CD4-positive, alpha-beta T cell treated with Interleukin-2 at 100 ng/mL for 4 hours (primary cell): ENCODE measurements at places on chromosomes 7 and 10.

DNA sequence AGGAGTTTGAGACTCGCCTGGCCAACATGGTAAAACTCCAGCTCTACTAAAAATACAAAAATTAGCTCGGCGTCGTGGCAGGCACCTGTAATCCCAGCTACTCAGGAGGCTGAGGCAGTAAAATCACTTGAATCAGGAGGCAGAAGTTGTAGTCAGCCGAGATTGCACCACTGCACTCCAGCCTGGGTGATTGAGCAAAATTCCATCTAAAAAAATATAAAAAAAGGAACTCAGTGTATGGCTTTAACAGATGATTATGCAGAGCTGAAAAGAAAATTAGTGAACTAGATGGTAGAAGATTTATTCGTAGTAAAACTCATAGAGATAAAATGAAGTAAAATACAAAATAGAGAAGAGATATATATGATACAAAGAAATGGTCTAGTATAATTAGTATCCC, 12.6 kb upstream of the CNOT4 start:
- no peak for DNase-seq

DNA sequence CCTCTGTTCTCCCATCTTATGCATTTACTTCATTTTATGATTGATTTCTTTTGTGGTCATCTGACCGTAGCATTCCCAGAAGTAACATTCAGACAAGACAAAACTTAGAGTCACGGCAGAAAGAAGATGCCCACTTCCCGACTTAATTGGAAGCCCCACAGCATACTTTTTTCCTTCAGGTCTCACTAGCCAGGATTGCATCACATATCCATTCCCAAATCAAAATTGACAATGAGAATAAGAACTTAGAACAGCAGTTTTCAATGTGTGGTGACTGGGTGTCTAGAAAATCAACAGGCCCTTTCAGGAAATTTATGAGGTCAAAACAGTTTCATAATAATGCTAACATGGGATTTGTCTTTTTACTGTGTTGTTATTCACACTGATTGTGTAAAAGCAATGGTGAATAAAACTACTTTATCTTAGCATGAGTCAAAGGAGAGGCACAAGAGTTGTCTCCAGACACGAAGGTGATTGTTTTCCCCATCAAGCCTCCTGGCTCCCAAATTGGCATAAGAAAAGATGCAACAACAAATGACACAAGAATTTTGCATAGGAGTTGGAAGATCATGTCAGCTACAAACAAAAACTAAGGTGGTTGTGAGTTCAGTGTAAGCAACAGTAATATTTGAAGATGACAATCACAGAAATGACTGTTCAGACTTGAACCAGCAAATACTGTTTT, 493.9 kb downstream of the HTR7 start:
- DNase-seq = no peak

- peak; percentile 53 for DNase-seq
Observed at GRCh38 chr7:151085691-151086620, at the start of gene AGAP3. Gene AGAP3, plus strand, starts transcription at chr7:151086475. Its CDS starts 267 bp downstream, at chr7:151086742.

- no peak for DNase-seq
Observed at GRCh38 chr10:119980956-119981750, 88.6 kb downstream of the SEC23IP start.

- DNase-seq = no peak
Observed at GRCh38 chr7:104818961-104819880, 194.8 kb upstream of the KMT2E start.

DNA sequence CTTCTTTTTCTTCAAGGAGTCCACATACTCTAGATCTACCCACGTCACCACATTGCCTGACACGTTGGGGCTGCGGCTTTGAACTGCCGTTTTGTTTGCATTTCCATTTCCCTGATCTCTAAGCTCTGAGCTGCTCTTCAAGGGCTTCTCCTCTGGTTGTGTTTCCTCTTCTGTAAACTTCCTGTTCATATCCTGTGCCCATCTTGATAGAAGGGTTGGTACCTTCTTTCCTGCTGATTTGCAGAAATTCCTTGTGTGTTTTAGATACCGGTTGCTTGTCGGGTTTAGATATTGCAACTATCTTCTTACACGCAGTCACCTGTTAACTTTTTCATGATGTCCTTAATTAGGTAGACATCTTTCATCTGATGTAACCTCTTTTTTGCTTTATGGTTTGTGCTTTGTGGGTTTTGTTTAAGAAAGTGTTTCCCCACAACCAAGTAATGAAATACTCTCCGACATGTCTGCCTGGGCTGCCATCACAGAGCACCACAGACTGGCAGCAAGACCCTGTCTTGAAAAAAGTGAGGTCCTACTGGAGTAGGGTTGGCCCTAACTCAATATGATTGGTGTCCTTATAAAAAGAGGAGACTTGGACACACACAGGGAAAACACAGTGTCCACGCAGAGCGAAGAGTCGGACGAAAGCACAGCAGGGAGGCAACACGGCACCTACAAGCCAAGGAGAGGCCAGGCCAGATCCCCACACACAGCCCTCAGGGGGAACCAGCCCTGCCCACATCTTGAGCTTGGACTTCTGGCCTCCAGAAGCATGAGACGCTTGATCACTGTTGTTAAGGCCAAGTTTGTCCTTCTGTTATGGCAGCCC, 99.1 kb upstream of the PDGFA start:
- DNase-seq = peak; percentile 76

DNA sequence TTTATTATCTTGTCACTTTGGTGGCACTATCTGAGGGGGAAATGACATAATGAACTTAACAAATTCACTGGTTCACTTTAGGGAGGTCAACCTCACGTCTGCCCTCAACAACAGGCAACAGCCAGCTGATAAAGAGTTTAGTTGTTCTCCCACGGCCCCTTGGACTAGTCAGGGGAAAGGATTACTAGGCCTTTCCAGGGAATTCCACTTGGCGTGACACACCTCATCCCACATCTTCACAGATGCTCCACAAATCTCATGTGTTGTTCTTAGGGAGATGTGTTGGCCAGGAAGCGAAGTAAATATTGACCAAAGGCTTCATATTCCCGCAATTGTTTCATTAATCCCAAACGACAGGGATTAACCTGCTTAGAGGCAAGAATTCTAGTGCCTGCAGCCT, 183.5 kb upstream of the CDCA7L start:
- DNase-seq = no peak

DNA sequence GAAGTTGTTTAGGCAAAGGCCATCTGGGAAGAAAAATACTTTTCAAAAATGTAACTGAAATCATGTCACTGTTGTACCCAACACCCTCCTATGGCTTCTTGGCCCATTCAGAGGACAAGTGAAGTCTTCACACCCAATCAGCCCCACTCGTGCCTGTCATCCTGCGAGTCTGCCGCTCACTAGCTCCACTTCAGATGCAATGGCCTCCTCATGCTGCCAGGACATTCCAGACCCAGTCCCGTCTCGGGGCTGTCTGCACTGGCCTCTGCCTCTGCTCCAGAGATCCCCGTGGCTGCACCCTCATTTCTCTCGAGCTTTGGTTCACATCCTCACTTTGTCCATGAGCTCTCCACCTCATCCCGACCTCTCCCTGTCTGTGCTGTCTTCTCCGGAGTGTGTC, 227.1 kb downstream of the KCNMA1 start:
- DNase-seq = no peak

- no peak for DNase-seq
Observed at GRCh38 chr10:69866246-69866687, 64.6 kb downstream of the COL13A1 start.
